CD4-positive, alpha-beta T cell treated with Interleukin-6 for 4 hours (primary cell): ENCODE measurements at places on chromosomes 2 and 18.

DNA sequence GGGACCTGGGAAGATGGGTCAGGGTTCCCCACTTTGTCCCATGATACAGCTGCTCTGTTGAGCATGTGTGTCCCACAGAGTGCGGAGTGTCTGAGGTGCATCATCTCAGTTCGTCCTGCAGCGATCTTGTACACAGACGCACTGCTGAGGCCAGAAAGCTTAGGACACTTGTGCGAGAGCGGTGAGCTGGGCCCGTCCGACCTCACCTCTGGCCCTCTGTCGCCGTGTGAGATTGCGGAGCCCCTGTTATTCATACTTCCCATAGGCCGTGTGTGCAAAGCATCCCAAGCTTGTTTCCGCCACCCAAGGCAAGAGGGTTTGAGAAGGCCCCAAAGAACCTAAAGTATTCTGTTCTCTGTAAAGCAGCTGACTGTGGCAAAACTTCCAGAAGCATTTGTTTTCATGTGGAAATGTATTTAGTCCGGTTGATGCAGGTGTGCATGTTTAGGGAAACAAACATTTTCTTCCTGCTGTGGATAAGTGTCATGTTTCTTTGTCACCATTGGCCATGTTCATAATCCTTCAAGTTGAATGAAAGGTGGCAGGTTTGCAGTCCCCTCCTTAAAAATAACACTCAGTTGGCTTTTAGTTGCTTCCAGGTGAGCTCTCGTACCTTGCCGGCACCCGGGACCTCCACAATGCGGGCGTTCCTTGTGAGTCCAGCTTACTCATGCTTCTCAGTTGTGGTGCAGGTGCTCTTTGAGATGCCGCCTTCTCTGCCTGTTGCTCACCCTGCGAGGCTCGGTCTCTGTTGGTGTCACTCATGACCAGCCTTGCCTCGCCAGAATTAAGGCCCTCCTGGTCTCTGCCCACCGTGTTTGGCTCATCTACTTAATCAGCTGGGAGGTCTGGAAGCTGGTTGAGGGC, 5.3 kb downstream of the AGAP1 start:
- DNase-seq = no peak

- no peak for DNase-seq
Observed at GRCh38 chr2:238848691-238848975, 748 bp downstream of the TWIST2 start.

DNA sequence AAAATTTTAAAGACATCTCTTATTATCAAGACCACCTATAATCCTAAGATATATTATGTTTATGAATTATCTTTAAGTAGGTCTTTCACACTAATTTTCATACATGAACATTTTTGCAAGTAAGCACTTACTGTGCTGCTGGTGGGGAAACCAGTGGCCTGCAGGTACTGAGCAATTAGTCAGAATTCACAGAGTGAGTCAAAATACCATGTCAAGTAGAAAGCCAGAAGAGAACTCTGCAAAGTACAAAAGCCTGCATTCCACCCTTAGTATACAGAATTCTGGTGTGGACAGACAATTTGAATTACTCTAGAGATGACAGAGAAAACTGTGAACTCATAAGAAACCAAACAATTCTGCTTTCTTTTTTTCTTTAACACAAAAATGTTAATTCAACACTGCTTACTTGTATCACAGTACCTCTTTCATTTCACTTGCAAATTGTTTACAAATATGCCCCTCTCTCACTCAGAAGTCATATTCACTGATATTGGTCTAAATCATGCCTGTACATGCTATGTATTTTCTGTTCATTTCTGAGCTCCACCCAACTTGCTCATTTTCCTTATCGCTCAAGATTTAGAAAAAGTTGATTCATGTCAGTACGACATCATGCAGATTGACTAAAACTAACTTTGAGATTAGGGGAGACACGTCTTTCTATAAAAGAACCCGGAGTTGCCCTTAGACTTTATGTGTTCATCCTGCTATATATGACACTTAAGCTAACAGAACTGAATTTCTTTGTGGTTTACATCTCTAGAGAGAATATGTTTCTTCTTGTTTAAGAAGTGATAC, 182.9 kb downstream of the IKZF2 start:
- DNase-seq = no peak

DNA sequence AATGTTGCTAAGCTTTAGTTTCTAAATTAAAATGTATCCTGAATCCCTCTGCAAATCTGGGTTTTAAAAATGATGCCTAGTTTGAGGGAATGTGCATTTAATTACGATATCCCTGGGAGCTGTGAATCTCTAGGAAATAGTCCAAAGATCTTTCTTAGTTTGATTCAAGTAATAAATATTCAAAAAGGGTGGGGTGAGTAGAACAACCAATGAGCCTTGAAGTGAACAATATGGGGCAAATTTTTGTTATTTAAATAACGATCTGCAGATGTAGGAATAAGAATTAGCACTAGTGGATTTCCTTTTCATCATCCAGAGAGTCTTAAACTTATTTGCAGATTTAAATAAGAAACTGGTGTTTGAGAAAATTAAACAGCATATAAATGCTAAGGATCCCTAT, 106.3 kb downstream of the ACVR1 start:
- DNase-seq = no peak

GRCh38 chr2:20027705-20028434, 15.4 kb upstream of the MATN3 start:
- no peak for DNase-seq

GRCh38 chr2:232927032-232927792, 57.1 kb downstream of the SNORC start:
- DNase-seq = no peak
